Right ventricle myocardium superior (tissue), 1 donor: ENCODE measurements at places on chromosomes 2 and 18.

DNA sequence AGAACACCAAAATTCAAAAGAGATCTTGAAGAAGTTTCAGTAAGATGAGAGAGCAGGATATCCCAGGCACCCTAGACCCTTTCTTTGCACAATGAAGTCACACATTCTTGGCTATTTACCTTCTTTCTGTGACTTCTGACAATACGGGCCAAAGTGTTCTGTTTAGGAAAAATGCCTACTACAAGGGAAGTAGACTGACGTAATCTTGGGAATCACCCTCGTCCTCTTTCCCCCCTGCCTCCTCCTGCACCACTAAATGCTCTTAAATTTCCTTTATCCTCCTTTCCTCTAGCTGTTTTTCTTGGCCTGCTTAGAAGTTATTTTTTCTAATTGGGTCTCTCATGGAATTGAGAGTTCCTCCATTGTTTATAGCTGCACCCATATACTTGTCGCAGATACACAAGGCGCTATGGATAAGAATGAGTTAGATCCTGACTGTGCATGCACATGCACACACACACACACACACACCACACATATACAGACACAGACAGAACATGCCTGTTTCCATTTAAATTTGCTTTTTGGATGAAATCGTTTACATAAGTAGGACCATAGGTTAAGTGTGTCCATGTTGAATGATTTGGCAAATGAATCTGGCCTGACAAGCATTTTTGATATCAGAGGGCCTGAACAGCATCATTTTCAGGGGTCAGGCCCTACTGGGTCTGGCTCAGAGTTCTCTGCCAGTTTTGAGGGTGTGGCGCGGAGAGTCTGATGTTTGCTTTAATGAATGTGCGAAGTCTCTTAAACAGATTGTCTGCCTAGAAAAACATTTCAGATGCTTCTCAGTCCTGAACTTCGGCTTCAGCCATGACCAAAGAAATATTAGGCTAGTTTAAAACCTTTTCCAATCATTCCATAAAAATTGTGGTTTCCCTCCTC is 131.9 kb upstream of the NT5C1B start:
- DNase-seq, result no peak

DNA sequence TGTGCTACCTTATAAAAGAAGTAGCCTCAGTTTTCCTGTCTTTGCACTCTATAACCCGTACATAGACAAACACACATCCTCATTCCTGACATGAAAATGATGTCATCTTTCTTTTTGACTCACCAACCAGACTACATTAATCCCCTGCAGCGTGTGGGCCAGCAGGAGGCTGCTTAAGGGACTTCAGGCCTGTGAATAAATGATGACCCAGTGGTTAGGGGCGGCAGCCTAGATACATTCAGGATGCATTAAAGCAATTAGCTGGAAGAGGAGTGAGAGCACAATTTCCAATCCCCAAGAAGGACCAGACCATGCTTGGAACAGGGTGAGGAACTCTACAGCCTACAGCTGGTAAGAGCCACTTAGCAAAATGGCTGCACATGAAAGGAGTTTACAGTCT is 57.3 kb upstream of the KLF7 start:
- no peak for DNase-seq

DNA sequence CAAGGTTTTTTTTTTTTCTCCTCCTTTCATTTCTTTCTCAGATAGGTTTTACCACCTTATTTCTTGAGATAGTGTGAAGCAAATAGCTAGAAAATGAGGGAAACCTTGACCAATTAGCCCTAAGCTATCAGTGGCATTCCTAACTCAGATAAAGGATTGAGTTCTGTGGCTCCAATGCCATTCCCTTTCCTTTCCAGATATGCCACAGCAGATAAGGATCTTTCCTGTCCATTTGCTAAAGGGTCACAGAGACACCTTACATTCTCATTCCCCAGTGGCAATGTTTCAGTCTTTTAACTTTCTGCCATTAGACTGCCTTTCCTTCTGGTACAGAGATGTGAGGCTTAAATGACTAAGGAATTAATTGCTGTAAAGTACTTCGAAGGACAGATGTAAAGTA is 81.7 kb downstream of the MGAT5 start:
- DNase-seq, result no peak

- no peak for DNase-seq
Observed at GRCh38 chr2:29660201-29660600, 261.2 kb downstream of the ALK start.

DNA sequence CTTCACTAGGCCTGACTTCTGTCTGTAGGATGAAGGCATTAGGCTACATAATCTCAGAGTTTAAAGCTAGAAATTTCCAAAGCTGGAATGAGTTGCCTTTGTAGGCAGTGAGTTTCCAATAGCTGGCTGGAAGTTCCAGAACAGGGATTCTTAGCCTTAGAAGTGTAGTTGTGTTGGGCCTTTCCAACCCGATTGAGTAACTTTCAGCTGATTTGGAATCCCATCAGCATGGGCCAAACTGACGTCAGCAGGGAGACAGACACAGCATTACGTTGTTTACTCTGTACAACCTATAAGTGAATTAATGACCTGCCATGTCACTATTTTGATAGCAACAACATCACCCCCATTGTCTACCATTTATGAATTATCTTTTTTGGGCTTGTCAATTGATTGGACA is 56.9 kb downstream of the SETBP1 start:
- DNase-seq, result no peak

DNA sequence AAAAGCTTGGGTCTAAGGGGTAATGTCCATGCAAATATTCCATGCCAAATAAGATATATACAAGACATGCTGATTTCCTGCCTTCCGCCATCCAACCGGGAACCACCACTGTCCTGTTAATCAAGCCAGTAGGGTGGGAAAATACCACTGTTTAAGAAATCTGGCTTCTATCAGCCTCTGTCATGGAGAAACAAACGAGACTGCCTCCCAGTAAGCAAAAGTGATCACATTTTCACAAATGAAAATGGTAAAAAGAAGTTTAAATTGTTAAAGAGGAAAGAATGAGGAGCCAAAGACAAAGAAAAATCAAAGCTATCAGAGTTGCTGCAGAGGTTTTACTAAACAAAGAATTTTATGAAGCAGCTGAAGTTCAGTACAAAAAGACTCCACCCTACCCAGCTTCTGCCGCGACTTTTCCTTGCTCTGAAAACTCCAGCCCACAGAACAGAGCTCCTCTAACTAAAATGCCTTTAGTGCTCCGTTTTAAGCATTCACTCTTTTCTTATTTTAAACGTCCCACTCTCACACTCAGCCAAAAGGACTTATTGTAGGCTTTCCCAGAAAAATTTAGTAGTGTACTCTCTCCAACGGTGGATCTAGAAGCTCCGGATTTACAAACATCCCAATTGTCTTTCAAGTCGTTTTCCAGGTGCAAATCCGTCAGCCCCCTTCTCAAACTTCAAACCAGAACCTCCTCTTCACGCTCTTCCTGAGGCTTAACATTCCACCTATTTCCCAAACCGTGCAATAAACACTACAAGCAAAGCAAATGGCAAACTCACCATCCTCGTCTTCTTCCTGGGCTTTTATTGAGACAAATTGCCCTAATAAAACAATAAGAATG is 613 bp downstream of the COL5A2 start:
- DNase-seq, result peak; percentile 42

GRCh38 chr2:62743506-62743905 is 38.0 kb downstream of the EHBP1 start:
- no peak for DNase-seq

DNA sequence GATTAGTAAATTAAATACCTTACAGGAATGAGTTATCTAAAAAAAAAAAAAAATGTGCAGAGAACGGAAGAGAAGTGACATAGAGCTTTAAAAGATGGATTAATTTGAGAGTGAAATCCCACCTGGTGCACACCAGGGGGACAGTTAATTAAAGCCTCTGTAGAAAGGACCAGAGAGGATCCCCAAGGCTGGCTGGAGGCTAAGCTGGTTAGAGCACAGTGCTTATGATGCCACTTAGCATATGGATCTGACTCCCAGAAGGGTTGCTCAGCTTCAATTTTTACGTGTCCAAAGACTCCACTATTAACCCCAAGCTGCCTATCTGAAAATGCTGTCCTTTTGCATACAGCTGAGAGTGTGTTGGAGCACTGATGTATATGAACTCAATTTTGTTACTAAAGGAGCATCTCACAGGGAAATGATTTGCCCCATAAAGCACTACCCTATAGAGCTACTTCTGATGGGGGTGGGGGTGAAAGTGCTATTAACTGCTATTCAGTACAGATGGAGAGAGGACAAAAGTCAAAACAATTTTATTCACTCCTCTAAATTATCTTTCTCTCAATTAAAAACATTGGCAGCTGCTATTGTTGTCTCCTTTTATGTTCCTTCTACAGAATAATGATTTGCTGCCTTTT is 15.2 kb upstream of the SLC8A1 start:
- no peak for DNase-seq

DNA sequence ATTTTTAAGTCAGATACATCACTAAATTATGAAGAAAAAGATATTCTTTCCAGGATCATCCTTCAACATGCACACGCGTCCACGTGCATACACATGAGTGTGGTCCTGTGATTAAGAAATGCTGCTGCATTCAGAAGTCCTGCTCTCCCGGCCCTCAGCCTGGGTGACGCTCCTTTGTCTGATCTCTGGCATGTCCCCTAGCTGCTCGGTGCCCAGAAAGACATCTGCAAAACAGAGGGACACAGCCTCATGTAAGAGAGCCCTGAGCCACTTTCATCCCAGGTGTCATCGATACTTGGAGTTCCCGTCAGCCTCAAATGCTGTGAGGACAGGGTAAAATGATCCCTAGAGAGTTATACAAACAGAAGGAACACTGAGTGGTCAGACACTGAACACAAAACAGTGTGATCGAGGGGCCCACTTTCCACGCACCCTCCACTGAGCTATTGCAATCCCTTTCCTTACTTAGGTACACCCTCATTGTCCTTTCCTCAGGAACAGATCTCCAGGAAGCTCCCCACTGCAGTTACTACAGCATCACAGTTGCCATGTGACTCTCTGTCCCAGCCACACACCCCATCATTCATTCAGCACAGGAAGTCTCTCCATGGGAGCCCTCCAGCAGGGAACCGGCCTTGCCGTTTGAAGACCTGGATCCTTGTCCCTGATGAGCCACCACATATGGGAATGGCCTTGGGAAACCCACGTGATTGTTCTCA is 32.1 kb downstream of the CRACDL start:
- no peak for DNase-seq

- no peak for DNase-seq
Observed at GRCh38 chr2:231069379-231070054, 12.8 kb downstream of the PSMD1 start.

DNA sequence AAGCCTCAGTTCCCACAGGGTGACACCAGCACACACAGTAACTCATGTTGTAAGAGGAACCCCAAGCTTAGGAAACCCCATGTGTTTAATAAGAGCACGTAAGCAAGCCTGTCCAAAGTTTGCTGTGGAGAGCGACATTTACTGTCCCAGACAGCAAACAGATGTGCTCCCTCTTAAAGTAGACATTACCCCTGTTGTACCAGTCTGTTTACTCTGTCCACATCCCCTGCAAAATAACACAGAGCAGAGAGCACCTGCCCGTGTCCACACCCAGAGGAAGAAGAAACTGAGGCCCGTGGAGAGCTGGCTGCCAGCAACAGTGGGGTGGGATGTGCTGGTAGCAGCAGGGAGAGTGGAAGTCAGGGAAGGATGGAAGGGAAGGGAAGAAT is 243.5 kb downstream of the GBX2 start:
- no peak for DNase-seq

- no peak for DNase-seq
Observed at GRCh38 chr2:74578408-74578807, 23.9 kb downstream of the DOK1 start.

DNA sequence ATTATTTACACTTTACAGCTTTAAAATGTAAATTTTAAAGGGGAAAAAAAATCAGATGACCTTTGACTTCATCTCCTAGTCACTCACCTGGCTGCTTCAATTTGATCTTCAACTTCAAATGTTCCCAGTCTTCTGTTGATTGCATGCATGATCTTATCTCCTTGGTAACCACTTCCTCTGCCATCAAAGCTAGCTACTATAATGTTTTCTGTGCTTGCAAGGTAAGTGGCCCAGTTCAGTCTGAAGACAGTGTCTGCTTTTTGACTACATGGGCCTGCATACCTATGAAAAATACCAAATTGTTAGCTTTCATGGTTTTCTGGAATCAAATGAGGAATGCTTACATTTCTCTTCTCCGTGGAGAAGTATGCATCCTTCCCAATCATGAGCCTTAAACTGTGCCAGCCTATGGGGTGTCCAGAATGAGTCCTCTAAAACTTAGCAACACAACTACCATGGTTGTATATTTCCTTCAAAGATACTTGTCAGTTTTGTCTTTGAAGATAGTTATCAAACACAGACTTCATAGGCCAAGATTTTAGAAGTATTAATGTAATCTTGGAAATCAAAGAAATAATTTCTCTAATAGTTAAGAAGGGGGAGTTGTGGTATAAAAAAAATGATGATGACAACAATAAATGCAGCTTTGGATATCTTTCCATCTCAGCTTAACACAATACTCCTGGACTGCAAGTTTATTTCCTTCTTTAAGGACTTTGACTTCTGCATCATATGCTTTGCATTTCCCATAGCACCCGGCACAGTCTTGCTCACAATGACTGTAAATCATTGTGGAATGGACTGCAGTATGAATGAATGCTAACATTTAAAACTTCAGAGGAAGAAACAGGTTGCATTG is 62.1 kb downstream of the DPP4 start:
- no peak for DNase-seq

GRCh38 chr18:55442561-55442960 is 145.4 kb downstream of the TCF4 start:
- DNase-seq, result no peak

- no peak for DNase-seq
Observed at GRCh38 chr2:71608441-71608840, 155.1 kb downstream of the DYSF start.

- DNase-seq, result no peak
Observed at GRCh38 chr2:183195397-183195796, 71.2 kb downstream of the NUP35 start.

DNA sequence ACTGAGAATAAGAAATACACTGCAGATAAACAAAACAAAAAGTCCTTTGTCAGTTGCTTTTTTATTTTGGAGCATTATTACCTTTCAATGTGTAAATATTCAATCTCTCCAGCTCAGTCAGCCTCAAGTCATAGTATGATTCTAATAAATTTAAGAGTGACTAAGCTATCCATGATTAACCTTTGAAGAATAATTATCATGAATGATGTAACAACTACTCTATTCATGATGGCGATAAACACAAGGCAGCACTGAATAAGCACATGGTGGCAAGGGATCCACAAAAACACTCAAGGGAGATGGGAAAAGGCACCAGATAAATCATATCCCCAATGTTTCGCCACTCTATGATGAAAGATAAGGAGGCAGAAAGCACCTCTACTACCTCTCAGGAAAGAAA is 67.0 kb downstream of the MAP4K3 start:
- DNase-seq, result no peak

- no peak for DNase-seq
Observed at GRCh38 chr2:191280290-191280689, 35.1 kb downstream of the MYO1B start.

GRCh38 chr2:31476511-31477180 is 62.1 kb upstream of the XDH start:
- DNase-seq, result no peak

- DNase-seq, result no peak
Observed at GRCh38 chr2:2567776-2568175, 236.7 kb upstream of the MYT1L start.
